ENCODE measurements at places on chromosomes 1 and 21. TPM values are rescaled to one million over a fixed set of nuclear protein-coding genes. Genes with fewer than 3 reads are reported as not detected.

The NBPF10 gene
- 1.6 TPM for total RNA-seq

The SUMO3 gene
- total RNA-seq = 80.0 TPM

The SMIM1 gene
- 15.6 TPM for total RNA-seq

The TNFRSF8 gene
- 0.27 TPM for total RNA-seq

The HES4 gene
- 4.8 TPM for total RNA-seq

The TSPEAR gene
- total RNA-seq = not detected

The DNAJC11 gene
- 14.5 TPM for total RNA-seq

The COL6A1 gene
- 5.7 TPM for total RNA-seq

The CLIC6 gene
- under 0.01 TPM for total RNA-seq

The FMO2 gene
- not detected for total RNA-seq

The MYOG gene
- total RNA-seq = not detected

The APP gene
- total RNA-seq = 126 TPM

The CYP2J2 gene
- 0.54 TPM for total RNA-seq

The AP4B1 gene
- 18.6 TPM for total RNA-seq

- DNase-seq = peak; percentile 37
Observed at GRCh38 chr1:179883745-179884138, 1.7 kb downstream of the TOR1AIP1 start.

GRCh38 chr1:29482064-29482463, 245.7 kb downstream of the PTPRU start:
- DNase-seq = no peak

GRCh38 chr1:25550155-25550506, 6.7 kb downstream of the LDLRAP1 start:
- no peak for DNase-seq

- no peak for DNase-seq
Observed at GRCh38 chr21:45304476-45304830, 16.8 kb upstream of the POFUT2 start.

- DNase-seq = no peak
Observed at GRCh38 chr1:42686418-42686817, 4.2 kb downstream of the YBX1 start.

DNA sequence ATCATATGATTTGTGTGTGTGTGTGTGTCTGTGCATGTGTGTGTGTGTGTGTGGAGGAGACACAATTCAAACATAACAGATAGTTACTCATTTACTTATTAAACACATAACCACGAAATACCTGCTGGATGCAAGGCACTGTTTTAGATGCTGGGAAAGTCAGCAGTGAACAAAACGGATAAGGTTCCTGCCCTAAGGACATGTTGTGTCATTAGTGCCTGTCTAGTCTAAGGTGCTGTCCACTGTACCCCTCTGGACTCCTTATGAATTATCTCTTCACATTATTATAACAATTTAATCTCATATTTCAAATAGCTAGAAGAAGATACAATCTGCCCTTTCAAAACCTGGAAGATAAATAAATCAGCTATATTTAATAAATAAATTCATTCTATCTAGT, 162.4 kb downstream of the PLPPR5 start:
- no peak for DNase-seq

- no peak for DNase-seq
Observed at GRCh38 chr1:182777386-182777785, 12.2 kb upstream of the NPL start.

DNA sequence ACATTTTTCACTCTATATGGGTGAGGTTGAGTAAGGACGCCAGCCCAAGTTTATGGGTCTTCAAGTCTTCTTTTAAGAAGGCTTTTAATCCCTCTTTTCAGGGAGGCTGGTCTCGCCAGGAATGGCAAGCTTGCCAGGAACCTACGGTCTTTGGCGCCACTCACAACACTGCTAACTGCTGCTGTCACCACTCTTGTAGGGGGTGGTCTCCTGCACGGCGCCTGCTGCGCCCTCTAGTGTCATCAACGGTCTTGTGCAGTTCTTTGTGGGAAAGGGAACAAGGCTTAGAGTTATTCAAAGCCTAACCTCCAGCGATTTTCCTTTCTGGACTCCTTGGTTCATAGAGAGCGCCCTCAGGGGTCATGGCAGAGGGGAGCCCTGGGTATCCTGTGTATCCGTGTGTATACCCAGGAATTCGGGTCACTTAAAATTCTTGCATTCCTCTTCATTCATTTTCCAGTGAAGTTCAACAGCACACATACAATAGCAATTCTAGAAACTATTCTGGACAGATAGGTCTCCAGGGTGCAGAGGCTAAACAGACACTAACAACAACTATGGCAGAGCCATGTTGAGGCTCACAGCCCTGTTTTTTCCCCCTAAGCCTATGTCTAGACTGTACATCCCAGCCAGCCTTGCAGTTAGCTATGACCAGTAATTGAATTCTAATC, 392.8 kb upstream of the CAMK1G start:
- DNase-seq = peak; percentile 50

- no peak for DNase-seq
Observed at GRCh38 chr21:22725436-22725835, 1727.2 kb downstream of the NCAM2 start.

DNA sequence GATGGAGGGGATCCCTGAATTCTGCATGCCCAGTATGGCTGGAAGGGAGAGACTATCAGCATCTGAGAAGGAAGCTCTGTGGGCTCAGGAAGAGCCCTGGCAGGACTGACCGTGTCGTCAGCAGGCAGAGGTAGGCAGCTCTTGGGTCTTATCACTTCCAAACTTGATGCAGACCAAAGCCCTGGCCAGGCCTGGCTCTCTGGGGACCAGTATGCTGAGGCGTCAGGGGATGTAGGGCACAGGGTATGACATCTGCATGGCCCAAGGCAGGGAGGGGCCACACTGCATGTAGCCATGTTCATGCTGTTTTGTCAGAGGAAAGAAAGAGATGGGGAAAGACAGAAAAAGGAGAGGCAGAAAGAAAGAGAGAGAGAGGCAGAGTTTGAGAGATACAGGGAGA, 6.3 kb downstream of the FGR start:
- no peak for DNase-seq

DNA sequence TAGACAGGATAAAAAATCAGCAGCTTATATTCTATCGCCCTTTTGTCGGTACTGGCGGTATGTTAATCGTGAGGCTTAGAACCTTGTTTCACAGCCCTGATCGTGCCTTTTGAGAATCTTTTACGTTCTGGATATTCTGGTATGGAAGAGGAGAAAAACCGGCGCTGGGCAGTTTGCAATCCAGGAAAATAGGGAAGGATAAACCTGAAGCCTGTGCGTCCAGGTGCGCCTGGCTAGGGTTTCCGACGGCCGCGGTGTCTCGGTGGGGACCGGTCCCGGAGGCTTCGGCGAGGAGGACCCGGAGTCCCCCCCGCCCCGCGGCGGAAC, 258 bp upstream of the SYPL2 start:
- DNase-seq = no peak

DNA sequence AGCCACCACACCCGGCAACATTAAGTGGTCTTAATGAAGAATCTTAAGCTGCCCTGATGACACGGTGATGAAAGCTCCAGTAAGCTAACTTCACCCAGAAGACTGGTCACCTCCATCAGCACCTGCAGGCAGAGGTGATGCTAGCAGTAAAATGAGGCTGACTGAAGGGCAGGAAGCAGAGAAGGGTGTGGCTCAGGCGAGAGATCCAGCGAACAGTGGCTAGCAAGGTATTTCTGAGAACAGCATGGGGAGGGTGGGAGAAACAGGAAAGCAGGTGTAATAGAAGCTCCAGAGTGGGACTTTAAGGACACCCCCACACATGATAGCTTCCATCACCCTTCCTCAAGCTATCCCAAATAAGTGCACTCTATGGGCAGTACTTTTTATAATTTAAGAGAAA, 15.9 kb upstream of the DISP1 start:
- no peak for DNase-seq

DNA sequence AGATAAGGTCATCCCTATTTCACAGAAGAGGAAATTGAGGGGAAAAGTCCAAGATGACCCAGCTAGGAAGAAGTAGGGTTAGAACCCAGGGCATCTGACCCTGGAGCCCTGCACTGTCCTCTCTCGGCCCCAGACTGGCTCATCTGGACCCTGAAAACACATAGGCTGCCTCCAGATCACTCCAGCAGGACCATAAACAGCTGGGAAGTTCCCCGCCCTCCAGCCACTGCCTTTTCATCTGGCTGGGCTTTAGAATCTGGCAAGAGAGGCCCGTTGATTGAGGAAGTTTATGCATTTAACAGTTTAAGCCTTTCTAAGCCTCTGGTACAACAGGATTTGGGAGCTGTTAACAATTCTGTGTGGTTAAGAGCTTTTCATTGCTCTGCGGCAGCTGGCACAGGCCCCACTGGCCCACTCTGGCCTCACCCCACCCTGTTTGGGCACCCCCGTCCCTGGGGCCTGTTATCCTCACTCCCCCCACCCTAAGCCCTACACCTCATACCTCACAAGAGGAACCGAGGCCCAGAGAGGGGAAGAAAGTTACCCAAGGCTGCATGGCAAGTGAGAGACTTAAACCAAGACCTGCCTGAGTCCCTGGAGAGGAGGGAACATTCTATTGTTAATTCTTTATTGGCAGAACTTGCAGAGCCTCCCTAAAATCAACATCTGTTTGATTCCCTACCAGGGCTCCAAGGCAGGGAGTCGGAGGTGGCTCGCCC, 84.2 kb downstream of the EPHB2 start:
- DNase-seq = no peak

- no peak for DNase-seq
Observed at GRCh38 chr1:16088996-16089395, 15.5 kb upstream of the FAM131C start.

- no peak for DNase-seq
Observed at GRCh38 chr1:30447080-30447479, 276.3 kb downstream of the MATN1 start.

GRCh38 chr1:187680823-187681222, 852.1 kb downstream of the PLA2G4A start:
- DNase-seq = no peak

GRCh38 chr1:38133304-38133703, 86.7 kb upstream of the POU3F1 start:
- DNase-seq = no peak

- no peak for DNase-seq
Observed at GRCh38 chr1:225637651-225638199, 15.2 kb downstream of the ENAH start.

DNA sequence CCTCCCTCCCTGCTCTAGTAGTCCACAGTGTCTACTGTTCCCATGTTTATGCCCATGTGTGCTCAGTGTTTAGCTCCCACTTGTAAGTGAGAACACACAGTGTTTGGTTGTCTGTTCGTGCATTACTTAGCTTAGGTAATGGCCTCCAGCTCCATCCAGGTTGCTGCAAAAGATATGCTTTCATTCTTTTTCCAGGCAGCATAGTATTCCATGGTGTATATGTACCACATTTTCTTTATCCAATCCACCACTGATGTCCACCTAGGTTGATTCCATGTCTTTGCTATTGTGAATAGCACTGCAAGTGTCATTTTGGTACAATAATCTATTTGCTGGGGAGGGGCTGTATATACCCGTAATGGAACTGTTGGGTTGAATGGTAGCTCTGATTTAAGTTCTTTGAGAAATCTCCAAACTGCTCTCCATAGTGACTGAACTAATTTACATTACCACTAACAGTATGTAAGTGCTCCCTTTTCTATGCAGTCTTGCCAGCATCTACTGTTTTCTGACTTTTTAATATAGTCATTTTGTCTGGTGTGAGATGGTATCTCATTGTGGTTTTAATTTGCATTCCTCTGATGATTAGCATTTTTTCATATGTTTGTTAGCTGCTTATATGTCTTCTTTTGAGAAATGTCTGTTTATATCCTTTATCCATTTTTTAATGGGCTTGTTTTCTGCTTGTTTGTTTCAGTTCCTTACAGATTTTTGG, 191.9 kb upstream of the DMRTA2 start:
- DNase-seq = no peak

DNA sequence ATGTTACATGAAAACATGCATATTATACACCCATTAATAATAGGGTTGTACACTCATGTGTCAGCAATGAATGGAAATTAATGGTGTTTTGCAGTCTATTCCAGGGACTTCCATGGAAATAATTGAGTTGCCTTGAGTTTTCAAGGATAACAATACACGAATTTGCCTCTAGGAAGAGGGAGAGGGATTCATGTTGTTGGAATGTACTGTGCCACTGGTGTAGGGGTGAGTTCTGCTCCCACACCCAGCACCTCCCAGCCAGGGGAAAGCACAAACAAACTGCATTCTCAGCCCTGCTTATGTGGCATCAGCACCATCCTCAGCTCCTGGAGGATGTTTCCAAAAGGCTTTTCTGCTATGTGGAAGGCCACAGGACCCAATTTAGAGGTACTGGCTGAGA, 57.8 kb downstream of the BCAR3 start:
- DNase-seq = no peak

DNA sequence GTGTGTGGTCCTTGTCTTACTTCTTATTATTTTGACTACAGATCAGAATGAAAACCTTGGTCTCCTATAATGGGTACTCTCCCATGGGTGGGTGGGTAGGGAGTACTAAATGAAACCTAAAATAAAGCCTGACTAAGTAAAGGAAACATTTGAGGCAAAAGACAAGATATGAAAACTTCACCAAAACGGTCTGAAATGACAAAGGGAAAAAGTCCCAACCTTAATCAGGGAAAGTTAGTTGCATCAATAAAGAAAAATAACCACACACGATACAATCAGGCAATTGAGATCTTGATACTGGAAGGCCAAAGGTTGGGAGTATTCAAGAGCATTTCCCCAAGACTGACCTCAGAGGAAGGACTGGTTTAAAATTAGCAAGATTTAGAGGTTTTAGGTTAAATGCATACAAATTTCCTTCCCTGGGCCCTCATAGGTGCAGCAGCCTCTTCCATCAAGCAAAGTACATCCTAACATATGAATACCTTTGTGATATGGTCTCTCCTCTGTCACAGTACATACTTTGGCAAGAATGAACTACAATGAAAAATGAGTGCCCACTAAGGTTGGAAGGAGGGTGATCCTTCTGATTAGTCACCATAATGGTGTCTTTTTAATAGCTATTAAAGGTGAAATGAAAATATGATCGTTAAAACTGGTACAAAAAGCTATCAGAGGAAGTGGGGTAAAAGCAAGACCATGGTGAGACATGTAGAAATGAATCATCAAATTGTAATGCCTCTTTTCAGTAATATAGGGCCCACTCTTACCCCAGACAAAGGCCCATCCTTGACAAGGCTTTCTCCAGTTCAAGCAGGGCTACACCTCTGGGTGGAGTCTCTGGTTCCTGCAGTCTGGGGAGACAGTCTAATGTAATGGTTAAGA, 15.3 kb upstream of the TNFSF4 start:
- no peak for DNase-seq

GRCh38 chr21:41759926-41760325, 6.9 kb downstream of the RIPK4 start:
- DNase-seq = no peak

GRCh38 chr1:54569339-54569738, 21.3 kb downstream of the ACOT11 start:
- no peak for DNase-seq
